SW 1271 (cell line): ENCODE measurements at places on chromosomes 6 and 20.

DNA sequence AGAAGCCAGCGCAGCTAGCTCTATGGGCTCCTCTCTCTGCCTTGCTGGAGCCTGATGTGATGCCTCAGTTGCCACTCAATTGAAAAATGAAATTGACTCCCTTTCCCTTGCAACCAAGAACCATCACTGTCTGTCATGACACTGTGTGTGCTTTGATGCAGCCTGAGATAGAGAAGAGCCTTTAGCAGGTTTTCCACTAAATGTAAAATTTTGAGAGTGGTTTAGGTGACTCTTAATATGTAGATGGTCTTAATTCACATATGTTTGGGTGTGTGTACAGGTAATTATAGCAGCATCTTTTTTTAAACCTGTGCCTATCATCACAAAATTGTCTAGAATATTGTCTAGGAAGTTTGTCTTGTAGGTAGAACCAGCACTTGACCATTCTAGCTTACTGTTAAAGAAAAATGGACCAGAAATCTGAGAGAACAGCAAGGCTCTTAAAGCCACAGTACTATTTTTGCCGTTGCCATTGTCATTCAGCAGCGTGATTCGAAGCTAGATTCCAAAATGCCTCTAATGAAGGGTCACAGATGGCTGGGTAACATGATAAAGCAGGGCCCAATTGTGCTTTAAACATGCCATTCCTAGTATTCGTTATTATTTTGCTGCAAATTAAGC lies 1.3 kb downstream of the ARFGEF3 start:
- no peak for DNase-seq

DNA sequence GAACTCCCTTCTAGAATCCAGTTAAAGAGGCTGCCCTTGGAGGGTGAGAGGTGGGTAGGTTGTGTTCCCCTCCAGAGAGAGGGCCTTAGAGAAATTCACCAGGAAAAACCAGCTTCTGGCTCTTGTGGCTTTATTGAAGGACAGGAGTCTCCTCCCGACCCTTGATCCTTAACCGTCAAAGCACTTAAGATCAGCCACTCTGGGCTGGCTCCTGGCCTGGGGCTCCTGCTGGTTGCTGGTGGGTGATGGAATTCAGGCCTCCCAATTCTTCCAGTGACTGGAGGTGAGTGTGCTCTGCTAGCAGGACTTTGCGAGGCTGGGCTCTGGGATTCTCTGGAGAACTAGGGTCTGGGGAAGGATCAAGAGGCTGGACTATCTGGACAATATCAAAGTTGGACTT lies 75.6 kb upstream of the LGSN start:
- DNase-seq: no peak

DNA sequence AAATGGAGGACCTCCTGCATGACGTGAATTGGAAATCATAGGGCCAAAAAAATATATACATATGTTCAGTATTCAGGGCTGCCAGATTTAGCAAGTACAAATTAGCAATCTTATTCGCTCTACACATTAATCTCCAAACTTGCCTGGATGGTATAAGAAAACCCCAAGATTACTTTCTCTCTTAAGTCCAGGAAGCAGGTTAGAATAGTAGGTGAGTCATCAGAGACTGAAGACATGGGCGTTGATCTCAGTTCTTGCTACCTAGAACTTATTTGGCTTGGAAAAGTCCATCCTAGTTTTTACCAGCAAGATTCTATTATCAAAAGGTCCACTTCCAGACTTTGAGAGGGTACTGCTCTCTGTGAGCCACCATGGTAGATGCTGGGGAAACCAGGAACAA lies 47.4 kb downstream of the GPR63 start:
- DNase-seq: no peak

DNA sequence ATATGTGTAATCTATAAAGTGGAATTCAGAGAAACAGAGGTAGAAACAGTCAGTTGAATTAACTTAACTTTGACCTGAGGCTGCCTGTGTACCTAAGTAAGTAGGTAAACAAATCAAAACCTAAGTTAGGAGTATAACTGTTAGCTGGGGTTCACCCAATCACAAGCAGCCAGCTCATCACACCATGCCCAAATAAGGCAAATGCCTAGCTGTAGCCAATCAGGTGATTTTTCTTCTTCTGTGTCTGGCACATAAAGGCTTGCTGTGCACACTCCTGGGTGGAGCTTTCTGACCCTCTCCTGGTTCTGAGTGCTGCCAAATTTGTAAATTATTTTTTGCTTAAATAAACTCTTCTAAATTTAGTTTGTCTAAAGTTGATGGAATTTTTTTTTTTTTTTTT lies 54.7 kb upstream of the TRIM39 start:
- no peak for DNase-seq

- no peak for DNase-seq
These were observed 326.7 kb upstream of the MAN1A1 start for GRCh38 chr6:119676230-119676629.

DNA sequence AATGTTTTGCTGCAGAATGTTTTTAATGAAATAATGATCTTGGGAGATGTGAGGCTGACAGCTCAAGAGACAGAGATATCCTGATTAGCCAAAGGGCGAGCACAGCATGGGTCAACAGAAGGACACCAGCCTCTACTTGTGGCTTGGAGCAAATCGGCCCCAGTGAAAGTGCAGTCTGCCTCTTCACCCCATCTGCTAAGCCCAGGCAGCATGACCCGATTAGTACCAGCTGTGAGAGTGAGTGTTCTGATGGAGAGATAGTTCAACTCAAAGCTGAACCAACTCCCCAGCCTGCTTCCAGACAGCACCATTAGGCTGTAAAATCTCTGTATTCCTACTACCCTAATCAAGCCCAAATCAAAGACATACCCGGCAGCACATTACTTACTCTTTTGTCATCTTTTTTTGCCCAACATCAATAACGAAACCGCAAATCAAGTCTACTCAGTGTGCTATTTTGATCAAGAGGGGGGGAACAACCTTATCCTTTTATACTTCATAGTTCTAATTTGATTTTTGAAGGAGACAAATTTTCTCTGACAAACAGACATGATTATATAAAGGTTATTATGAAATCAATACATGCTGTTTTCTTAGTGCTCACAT lies 514.1 kb upstream of the NRSN1 start:
- no peak for DNase-seq

DNA sequence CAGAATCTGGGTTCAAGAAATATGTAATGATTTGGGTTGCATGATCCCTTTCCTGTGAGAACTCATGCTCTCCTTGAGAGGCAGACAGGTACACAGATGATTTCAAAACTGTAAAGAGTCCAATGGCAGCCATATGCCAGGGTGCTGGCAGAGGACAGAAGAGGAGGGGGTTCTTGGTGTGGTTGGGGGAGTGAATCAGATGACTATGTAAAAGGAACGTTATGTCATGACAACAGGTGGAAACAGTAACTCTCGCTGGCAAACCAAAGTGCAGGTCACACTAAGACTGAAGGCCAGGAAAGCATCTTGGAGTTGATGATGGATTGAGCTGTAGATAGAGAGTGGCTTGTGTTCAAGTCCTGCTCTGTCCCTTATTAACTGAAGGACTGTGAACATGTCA lies 20.3 kb downstream of the OR2A4 start:
- DNase-seq: no peak

DNA sequence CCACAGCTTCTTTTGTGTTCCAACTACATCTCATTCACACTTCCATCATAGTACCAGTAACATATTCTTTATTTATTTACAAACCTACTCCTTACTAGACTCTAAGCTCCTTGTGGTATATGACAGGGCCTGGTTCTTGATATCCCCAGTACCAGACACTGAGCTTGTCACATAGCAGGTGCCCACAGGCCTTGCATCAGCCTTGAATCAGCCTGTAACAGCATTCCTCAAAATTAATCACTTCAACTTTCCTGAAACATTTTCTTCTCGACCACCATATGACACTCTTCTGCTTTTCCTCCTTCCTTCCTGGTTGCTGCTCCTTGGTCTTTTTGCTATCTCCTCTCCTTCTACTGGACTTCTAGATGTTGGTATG lies 24.7 kb upstream of the SRPK1 start:
- no peak for DNase-seq

DNA sequence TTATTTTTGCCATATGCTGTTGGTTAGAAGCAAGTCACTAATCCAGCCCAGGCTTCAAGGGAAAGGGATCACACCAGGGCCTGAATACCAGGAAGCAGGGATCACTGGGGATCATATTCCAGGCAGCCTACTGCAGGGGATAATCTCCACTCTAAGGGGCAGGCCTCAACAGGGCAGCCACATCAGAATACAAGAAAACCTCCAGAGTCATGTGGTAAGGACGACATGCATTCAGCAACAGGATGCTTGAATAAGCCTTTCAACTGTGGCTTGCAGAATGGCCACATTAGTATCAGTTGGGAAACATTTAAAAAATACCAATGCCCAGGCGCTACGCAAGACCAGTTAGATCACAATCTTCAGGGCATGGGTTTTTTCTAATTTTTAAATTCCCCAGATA lies 109.1 kb downstream of the LY86 start:
- no peak for DNase-seq

DNA sequence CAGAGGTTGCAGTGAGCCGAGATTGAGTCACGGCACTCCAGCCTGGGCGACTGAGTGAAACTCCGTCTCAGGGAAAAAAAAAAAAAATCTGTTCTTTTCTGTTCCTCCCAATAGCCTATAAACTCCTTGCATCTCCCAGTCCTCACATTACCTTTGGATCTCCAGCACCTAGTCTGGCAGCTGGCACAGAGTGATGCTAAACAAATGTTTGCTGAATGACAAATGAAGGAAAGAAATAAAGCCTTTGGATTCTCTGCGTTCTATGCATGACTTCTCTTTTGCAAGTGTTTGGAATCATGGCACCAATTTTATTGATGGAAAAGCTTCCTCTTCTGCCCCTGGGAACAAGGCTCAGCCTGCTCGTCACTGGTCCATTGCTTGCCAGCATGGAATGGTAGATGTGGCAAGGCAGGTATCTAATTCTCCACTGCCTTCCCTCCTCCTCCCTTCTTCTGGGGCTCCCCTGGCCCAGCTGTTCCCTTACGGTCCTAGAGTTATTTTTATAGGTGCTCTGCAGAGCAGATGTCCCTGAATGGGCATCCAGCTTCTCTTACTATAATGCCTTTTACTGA lies 53.6 kb upstream of the FYN start:
- DNase-seq: no peak

- DNase-seq: no peak
These were observed 464 bp downstream of the EHMT2 start for GRCh38 chr6:31896856-31897611.

- DNase-seq: no peak
These were observed 72.0 kb upstream of the PRL start for GRCh38 chr6:22368794-22369193.

- no peak for DNase-seq
These were observed 81.7 kb downstream of the YTHDF1 start for GRCh38 chr20:63134201-63134612.
